Ovary (tissue), 10 donors: ENCODE measurements at places on chromosomes 6 and 20.

DNA sequence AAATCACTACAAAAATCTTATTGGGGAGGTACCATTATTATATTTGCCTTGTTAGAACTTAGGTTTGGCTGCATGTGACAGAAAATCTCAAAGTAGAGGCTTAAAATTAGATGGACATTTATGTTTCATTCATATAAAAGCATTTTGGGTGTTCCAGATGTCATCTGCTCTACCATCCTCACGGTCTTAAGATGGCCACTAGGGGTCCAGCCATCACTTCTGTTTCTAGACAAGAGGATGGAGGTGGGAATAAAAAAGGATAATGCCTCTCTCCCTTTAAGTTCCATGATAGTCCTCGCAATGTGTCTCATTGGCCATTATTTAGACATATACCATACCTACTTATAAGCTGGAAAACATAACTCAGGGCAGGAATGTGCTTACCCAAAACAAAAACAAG, 929.5 kb downstream of the KIF16B start:
- DNase-seq: no peak
- no peaks in the 10 kb centered on the region for H3K4me1 ChIP-seq
- no peak overlapping the region for H3K4me3 ChIP-seq
- no peak overlapping the region for H3K27ac ChIP-seq
- H3K36me3 ChIP-seq: no peaks in the 10 kb centered on the region

DNA sequence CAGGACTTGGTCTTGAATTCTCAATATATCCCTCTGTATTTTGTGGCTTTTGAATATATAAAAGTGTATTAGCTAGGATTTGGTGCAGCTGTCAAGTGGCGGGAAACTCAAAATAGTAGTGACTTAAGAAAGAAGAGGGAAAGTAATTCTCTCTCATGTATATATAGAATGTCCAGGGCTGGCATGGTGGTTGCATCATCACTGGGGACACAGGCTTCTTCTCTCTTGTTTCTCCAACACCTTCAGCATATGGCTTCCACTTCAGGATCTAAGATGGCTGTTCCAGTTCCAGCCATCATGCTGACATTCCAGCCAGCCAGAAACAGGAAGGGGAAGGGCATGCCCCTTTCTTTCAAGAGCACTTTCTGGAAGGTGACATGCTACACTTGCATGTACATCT, 11.8 kb upstream of the GPR6 start:
- no peaks in the 10 kb centered on the region for H3K27me3 ChIP-seq
- H3K4me3 ChIP-seq: no peak overlapping the region
- no peak overlapping the region for H3K27ac ChIP-seq
- H3K36me3 ChIP-seq: no peaks in the 10 kb centered on the region
- no peaks in the 10 kb centered on the region for H3K4me1 ChIP-seq

DNA sequence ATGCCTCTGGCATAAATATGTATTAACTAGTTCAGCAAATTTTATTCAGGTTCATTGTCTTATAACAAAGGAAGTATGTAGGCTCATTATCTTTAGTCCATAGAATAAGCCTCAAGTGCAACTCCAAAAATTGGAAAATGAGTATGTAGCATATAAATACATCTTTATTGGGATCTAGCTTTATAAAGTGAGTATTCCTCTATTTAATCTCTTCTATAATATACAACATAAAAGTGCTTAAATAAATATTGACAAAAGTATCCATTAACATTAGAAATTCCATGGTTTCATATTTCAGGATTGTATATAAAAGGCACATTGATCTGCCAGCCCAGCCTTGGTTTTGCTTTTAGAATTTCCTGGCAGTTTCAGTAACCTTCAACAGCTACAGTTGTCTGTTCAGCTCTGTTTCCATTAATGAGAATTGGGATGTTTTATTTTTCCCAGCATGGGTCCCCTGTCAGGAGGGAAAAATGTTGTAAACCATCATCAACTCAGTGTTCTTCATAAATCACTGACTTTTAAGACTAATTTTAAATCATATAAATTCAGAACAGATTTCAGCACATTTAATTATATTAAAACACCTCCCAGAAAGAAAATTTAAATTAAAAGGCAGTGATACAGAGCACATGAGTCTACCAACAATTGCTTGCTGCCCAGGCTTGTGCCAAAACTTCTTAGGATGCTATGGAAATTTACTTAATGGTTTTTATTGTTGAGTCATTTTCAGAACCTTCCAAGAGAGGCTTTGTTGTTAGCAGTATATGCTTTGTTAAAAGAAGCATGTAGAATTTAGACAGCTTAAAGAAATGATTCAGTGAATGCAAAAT, 119.7 kb downstream of the ADGRG6 start:
- no peaks in the 10 kb centered on the region for H3K27me3 ChIP-seq
- H3K4me1 ChIP-seq: no peaks in the 10 kb centered on the region
- no peak for DNase-seq
- H3K27ac ChIP-seq: no peak overlapping the region

- no peaks in the 10 kb centered on the region for H3K4me1 ChIP-seq
- H3K36me3 ChIP-seq: no peaks in the 10 kb centered on the region
- no peak overlapping the region for H3K27ac ChIP-seq
- no peak overlapping the region for H3K4me3 ChIP-seq
Observed at GRCh38 chr6:140711019-140711613, 1336.7 kb upstream of the CITED2 start.

DNA sequence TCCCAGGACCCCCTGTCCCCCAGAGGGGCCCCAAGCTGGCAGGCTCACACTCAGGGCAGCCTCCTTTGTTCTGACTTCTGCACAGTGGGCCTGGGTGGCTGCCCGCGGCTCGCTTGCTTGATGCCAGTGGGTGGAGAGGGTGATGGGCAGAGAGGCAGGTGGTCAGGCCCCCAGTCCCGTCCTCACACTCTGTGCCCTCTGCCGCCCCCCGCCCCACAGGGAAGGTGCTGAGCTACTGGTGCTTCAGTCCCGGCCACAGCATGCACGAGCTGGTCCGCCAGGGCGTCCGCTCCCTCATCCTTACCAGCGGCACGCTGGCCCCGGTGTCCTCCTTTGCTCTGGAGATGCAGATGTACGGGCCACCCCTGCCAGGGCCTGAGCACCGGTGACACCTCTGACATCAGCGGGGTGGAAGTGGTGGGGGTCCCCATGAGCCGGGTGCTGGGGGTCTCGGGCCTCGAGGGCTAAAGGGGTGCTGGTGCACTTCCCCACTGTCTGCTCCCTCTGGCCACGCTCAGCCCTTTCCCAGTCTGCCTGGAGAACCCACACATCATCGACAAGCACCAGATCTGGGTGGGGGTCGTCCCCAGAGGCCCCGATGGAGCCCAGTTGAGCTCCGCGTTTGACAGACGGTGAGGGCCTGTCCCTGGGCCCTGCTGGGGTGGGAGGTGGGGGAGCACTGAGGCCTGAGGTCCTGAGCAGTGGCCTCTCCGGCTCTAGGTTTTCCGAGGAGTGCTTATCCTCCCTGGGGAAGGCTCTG, 8.9 kb upstream of the TNFRSF6B start:
- no peak overlapping the region for H3K27ac ChIP-seq
- H3K27me3 ChIP-seq: no peaks in the 10 kb centered on the region
- no peak overlapping the region for H3K4me3 ChIP-seq
- H3K4me1 ChIP-seq: peaks cover 10% of the 10 kb centered on the region
- DNase-seq: no peak

DNA sequence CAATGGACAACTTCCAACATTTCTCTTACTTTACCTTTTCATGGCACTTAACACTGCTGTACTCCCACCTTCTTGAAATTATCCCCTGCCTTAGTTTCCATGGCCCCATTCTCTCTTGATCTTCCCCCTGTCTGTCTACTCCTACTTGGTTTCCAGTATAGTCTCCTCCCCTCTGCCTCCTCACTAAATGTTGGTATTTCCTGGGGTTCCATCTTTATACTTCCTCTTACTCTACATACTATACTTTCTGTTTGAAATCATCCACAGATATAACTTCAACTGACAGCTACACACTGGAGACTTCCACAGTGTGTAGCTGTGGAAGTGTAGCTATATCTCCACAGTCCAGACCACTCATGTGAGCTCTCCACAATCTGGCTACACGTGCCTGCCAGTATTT, 13.5 kb downstream of the ZHX3 start:
- no peaks in the 10 kb centered on the region for H3K36me3 ChIP-seq
- H3K27me3 ChIP-seq: no peaks in the 10 kb centered on the region
- peaks cover 5% of the 10 kb centered on the region for H3K4me1 ChIP-seq
- H3K4me3 ChIP-seq: no peak overlapping the region

DNA sequence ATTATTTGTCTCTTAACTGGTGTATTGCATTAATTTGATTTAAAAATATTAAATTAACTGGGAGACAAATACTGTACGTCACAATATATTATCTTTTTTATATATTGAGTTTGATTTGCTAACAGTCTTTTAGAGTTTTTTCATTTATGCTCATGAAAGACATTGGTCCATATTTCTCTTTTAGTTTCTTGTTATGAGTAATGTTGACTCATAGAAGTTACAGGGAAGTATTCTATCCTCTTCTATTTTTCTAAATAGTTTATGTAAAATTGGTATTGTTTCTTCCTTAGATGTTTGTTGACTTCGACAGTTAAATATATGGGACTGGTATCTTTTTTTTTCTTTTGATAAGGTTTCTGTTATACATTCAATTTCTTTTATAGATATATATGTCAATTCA, 1115.6 kb upstream of the CITED2 start:
- H3K36me3 ChIP-seq: no peaks in the 10 kb centered on the region
- no peak overlapping the region for H3K4me3 ChIP-seq
- no peak for DNase-seq
- no peaks in the 10 kb centered on the region for H3K4me1 ChIP-seq

DNA sequence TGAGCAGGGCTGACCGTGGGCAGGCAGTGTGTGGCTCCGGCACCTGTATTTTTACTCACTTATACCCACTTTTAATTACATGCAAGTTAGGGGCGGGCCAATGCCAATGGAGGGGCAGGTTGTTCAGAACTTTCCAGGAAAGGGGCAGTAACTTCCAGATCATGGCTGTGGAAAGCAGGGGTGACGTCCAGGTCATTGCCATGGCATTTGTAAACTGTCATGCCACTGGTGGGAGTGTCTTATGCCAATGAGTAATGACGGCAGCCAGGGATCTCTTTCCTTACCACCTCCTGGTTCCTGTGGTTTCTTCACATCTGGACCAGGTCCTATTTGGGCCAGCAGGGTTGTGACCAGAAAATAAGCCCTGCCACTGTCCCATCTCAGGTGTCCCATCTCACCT, 258.7 kb downstream of the THBS2 start:
- H3K27ac ChIP-seq: no peak overlapping the region
- no peak for DNase-seq
- H3K27me3 ChIP-seq: no peaks in the 10 kb centered on the region
- H3K4me1 ChIP-seq: no peaks in the 10 kb centered on the region
- no peak overlapping the region for H3K4me3 ChIP-seq
- no peaks in the 10 kb centered on the region for H3K36me3 ChIP-seq

GRCh38 chr6:163712566-163712961, 298.0 kb downstream of the QKI start:
- no peak overlapping the region for H3K27ac ChIP-seq
- H3K36me3 ChIP-seq: no peaks in the 10 kb centered on the region
- no peak overlapping the region for H3K4me3 ChIP-seq
- no peaks in the 10 kb centered on the region for H3K27me3 ChIP-seq
- no peak for DNase-seq

- H3K27ac ChIP-seq: no peak overlapping the region
- no peaks in the 10 kb centered on the region for H3K27me3 ChIP-seq
- H3K36me3 ChIP-seq: no peaks in the 10 kb centered on the region
- peaks cover 13% of the 10 kb centered on the region for H3K4me1 ChIP-seq
Observed at GRCh38 chr20:17932396-17932795, 36.2 kb downstream of the SNX5 start.

DNA sequence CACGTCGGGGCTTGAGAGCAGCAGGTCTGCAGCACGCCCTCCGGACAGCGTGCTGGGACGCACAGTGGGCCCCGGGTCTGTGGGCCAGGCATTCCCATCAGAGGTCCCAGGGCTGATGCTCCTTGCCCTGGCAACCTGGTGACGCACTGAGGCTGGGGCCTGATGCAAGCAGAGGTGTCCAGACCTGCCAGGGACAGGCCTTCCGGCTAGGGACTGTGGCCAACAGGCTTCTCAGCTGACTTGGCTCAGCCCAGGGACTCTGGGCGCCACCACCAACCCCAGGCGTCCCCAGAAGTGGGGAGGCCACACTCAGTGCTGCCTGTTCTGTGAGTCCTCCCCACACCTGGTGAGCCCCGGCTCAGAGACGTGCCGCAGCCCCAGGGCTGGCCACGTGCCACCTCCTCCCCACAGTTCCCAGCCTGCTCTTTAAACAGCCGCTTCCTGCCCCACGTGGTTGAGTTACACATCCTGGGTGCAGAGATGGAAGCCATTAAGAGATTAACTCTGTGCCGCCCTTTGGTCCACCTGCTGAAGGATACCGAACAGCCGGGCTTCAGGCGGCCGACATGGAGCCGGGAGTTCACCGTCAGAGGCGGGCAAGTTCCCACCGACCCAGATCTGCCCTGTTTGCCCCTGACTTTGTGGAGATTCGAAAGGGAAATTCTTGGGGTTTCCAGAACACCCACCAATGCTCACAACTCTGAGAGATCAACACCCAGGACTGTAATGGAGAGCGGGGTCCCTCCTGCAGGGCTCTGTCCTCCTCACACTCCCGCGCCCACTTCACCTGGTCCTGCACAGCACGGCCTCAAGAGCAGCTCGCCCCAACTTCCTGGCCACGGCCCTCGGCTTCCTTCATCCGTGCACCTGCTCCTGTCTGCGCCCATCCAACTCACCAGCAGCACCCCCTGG, 37.6 kb upstream of the ZBP1 start:
- no peak overlapping the region for H3K27ac ChIP-seq
- H3K36me3 ChIP-seq: no peaks in the 10 kb centered on the region
- H3K4me1 ChIP-seq: peaks cover 17% of the 10 kb centered on the region

DNA sequence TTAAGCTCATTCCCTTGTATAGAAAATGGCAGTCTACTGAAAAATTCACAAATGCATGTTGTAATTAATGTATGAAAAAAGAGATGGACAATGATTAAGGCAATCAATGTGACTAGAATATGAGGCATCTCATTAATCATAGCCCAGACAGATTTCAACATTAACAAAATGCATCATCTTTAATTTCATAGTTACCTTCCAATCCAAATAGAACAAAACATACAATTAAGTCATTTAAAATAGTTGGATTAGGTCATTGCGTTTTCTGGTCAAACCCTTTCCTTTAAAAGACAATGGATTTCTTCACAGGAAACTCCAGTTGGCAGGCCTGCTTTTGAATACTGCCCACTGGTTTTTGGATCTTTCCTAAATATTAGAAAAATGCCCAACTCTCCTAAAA, 203.9 kb downstream of the HAO1 start:
- no peaks in the 10 kb centered on the region for H3K4me1 ChIP-seq
- H3K27ac ChIP-seq: no peak overlapping the region
- no peak for DNase-seq
- H3K4me3 ChIP-seq: no peak overlapping the region
- H3K27me3 ChIP-seq: no peaks in the 10 kb centered on the region
- no peaks in the 10 kb centered on the region for H3K36me3 ChIP-seq

DNA sequence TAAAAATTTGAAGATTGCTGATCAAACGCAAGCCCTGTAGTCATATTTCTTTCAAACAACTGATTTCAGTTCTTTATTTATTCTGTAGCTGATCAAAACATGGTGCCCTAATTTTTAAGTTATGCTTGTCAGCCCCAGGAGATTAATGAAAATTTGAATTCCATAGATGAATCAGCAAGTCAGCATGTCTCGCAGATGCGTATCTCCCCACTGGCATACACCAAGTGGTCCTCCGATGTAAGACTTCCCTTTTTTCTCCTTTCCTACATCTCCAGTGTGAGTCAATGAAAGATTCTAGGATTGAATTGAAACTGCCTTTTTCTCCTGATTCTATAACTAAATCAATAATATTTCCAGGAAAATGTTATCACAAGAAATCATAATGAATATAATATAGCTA, 539.6 kb upstream of the NOX3 start:
- DNase-seq: no peak
- no peaks in the 10 kb centered on the region for H3K27me3 ChIP-seq
- H3K4me1 ChIP-seq: no peaks in the 10 kb centered on the region
- no peaks in the 10 kb centered on the region for H3K36me3 ChIP-seq
- no peak overlapping the region for H3K27ac ChIP-seq
